Activated CD4-positive, alpha-beta T cell treated with anti-CD3 and anti-CD28 coated beads for 1 hour (primary cell): ENCODE measurements at places on chromosomes 4 and X.

GRCh38 chr4:148214529-148215166 lies 227.6 kb downstream of the NR3C2 start:
- DNase-seq: no peak

DNA sequence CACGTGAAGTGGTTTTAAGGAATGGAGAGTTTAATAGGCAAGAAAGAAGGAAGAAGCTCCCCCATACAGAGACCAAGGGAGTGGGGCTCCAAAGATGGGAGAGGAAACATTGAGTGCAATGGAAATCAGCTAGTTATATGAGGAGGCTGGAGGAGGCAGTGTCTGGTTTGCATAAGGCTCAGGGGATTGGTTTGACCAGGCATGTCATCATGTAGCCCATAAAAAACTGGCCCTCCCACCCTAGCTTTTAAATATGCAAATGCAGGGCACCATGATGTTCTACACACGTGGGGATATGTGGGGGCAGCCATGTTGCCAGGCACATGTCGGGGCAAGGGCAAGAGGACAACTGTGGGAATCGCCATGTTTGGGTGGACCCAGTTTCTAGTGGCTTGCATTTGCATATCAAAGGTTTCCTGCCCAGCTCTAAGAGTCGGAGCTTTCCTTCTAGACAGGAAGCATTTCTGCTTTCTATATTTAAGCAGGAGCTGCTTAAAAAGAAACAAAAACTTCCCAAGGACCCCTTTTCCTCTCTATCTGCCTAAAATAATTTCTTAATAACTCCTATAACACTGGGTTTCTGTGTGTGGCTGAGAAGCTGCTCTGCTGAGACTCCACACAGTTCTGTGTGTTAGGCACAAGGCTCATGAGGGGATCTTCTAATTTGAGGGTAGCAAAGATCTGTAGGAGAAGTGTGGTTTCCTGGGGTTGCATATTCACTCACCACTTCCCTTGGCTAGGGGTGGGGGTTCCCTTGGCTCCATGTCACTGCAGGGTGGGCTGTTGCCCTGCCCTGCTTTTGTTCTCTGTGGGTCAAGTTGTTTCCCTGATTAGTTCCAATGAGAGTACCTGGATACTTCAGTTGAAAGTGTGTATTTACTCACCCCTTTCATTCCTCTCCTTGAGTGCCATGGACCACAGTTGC lies 113.5 kb downstream of the VSIG4 start:
- no peak for DNase-seq

DNA sequence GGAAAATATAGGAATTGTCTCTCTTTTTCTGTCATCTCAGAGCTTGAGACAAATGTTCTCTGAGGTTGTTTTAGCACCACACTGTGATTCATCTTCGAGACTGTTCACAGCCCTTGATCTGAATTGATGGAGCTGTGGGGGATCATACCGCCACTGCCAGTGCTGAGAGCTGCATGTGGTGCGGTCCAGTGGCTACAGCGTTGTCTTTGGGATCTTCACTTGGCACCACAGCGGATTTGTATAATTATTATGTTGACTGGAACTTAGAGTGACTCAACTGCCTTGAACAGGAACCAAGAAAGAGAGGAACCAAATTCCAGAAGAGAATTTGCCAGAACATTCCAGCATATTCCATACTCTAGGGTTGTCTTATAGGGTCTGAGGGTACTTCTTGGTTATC lies 29.1 kb downstream of the TBL1X start:
- DNase-seq: no peak

GRCh38 chrX:155873188-155873587 lies 8.0 kb upstream of the VAMP7 start:
- no peak for DNase-seq

DNA sequence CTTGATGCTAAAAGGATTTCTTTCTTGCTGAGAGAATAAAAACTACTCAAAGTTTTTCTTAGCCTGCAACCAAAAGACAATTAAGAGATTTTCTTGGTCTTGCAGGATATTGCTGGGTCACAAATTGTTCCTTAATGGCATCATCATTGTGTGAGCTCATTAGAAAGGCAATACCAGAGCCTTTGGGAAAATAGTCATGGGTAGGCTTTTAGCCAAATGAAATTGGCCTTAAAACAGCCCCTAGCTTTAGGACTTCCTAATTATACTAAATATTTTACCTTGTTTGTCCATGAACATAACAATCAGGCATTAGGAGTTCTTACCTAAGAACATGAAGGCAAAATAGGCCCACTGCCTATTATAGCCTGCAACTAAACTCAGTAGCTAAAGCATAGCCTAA lies 10.4 kb upstream of the FAM13A start:
- DNase-seq: no peak

- no peak for DNase-seq
Observed at GRCh38 chrX:114006664-114007063, 577.2 kb upstream of the HTR2C start.

- no peak for DNase-seq
Observed at GRCh38 chrX:48814722-48815121, 11.6 kb upstream of the ERAS start.
